ENCODE measurements at places on chromosomes 6 and 20. TPM values are rescaled to one million over a fixed set of nuclear protein-coding genes. Genes with fewer than 3 reads are reported as not detected.

FAM162B gene
- 9.9 TPM for polyA plus RNA-seq

HM13 gene
- 265 TPM for polyA plus RNA-seq

ELOVL2 gene
- 0.34 TPM for polyA plus RNA-seq

VTA1 gene
- polyA plus RNA-seq, result 14.0 TPM

All from adipose tissue (tissue), 3 donors.